ENCODE measurements at places on chromosomes 5 and 9.

DNA sequence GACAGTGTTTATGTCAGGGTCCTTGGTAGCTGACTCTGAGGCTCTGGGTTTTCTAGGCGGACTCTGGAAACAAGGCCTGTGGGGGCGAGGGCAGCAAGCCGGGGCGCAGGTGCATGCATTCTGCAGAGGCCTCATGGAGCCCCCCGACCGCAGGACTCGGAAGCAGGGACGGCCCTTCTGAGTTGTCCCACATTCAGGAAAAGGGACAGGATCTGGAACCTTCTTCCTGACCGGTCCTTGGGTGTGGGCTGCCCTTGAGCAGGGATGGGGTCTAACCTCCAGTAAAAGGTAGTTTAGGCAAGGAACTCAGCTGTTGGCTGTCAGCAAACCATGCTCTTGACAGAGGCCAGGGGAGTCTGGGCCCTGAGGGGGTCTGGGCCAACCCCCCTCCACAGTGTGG is 7.4 kb upstream of the COL5A1 start:
- DNase-seq, result no peak

- no peak for DNase-seq
Measured at GRCh38 chr9:133278161-133279114, 3.4 kb upstream of the ABO start.

DNA sequence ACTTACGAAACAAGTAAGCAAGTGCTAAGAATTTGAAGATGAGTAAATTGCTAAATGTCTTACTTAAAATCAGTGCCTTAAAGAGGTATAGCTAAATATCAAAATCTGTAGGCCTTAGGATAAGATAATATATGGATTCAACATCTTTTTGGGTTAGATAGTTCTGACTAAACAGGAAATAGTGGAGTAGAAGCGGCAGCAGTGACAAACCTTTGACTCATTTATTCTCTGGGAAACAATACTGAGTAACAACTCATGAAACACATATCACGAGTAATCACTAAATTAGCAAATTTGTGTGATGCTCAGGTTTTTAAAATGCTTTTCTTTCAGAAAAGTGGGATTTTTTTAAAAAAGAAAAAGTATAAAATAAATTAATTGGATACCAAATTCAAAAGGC is 762.1 kb upstream of the TYRP1 start:
- DNase-seq, result no peak

GRCh38 chr9:112006361-112007020 is 109.9 kb downstream of the UGCG start:
- DNase-seq, result no peak

DNA sequence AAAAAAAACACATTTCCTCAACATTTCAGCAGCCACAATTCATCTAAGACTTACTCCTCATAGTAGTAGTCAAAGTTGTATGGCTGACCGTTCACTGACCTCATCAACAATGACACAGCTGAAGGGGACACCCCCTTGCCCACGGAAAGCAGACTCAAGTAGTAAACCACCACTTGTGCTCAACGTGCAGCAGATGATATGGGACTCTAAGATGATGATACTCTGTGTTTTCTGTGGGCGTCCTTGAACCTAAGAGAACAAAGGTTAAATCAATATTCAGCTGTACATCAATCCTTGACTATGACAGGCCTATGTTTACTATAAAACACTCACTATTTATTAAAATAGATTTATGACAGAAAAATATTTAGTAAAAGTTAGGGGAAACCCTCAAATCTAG is 71.6 kb downstream of the SETX start:
- DNase-seq, result no peak

DNA sequence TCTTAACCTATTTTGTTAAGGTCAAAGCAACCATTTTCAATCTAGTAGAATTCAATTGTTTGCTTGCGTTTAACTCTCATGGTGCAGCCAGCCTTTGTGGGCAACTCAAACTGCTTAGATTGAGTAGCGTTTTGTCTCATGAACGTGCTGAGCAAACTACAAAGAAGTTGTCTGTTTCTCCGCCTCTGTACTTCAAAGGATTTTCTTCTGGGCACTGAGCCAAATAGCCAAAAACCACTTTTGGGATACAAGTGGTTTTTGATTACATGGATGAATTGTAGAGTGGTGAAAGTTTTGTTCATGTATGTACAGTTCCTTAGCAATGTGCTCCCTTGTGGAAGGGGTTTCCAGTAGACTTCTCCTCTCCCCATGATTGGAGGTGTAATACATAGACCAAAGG is 122.9 kb downstream of the CFAP90 start:
- peak; percentile 63 for DNase-seq

GRCh38 chr9:90815183-90815943 is 13.7 kb downstream of the SYK start:
- DNase-seq, result no peak

- DNase-seq, result no peak
Measured at GRCh38 chr5:3303777-3304176, 291.9 kb upstream of the IRX1 start.

DNA sequence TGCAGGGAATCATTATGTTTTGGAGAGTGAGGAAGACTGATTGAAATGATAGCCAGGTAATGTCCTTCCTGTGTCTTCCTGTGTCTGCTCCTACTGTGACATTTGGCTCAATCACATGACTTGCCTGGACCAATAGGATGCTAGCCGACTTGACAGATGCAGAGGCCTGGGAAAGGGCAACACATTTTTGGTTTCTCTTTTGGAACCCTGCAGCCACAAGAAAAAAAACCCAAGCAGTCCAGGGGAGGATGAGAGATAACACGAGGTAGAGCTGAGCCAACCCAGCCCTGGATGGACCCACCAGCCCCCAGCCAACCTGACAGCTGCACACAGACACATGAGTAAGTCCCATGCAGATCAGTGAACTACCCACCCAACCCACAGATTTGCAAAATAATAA is 256.1 kb upstream of the SMARCA2 start:
- no peak for DNase-seq

DNA sequence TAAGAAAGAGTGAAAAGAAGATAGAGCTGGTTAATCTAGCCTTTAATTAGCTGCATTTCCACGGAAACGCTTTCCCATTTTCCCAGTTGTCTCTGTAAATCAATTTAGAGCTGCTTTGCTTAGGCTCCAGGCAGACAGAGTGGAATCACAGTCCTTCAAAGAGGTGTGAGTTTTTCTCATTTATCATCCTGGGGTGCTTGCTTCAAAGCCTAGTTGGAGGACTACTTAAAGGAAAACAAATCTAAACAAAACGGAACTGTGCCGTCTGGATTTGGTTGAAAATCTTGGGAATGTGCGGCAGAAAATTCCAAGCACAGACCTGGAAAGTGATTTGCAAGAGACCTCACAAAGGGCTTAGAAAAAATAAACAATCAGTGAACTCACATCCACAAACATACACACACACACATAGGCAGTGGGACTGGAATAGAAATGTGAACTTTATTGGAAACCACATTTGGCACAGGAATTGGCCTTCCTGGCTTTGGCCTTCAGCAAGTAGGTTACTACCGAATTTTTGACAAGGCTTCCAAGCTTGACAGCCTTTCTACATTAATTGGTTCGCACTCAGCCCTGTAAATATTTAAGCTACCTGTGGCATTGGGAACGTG is 235.2 kb upstream of the SLC24A2 start:
- DNase-seq, result peak; percentile 71

- no peak for DNase-seq
Measured at GRCh38 chr9:85042981-85043647, 373.6 kb downstream of the NTRK2 start.

DNA sequence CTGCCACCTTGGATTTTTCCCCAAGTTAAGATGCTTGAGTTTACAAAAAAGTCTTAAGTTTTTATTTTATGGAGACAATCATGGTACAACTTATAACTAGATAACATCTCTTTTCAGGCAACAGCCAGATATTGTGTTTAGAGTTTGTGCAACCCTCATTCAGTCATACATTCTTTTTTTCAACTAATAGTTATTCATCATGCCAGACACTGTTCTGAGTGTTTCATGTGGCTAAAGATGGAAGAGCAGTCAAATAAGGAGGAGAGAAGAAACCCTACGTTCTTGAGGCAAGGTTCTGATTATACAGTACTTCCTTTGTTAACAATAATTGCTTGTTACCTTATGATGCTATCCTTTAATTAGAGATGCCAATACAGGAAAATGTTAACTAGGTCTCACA is 42.1 kb upstream of the ZNF462 start:
- DNase-seq, result no peak

GRCh38 chr5:43582082-43583005 is 20.6 kb upstream of the NNT start:
- peak; percentile 41 for DNase-seq

DNA sequence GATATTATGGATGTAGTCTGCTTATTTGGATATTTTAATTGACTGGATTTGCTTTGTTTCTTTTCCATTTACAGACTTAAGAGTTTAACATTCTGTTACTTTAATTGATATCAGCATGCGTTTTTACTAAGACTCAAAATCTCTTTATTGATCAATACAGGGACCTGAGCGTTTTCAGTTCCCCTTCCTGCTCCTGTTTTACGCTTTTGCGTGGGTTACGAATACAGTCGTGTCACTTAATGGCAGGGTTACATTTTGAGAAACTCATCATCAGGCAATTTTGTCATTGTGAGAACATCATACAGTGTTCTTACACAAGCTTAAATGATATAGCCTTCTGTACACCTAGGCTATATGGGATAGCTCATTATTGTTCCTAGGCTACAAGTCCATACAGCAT is 65.2 kb downstream of the PBX3 start:
- DNase-seq, result no peak

- no peak for DNase-seq
Measured at GRCh38 chr9:77215874-77216273, 38.5 kb downstream of the VPS13A start.

DNA sequence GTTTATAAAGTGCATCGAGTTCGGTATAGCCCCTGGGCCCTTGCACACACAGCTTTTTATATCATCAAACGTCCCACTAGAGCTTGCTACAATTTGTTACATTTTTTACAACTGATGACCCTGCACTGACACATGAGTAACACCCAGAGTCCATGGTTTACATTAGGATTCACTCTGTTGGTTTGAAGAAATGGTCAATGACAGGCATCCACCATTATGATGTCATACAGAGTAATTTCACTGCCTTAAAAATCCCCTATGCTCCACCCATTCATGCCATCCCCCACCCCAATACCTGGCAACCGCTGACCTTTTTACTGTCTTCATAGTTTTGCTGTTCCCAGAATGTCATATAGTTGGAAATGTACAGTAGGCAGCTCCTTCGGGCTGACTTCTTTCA is 130.2 kb downstream of the MED10 start:
- no peak for DNase-seq

DNA sequence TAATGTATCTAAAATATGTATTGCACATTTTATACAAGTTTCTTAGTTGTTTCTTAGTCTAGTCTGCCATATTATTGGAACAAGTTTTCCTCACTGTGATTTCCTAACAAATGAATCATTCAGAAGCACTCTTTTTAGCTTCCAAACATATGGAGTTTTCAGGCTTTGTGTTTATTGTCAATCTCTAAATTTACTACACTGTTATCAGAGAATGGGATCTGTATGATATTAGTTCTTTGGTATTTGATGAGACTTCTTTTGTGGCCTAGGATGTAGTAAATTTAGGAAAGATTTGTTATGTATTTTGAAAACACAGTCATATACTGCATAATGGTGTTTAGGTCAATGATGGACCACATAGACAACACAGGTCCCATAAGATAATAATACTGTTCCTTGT is 25.7 kb downstream of the SREK1IP1 start:
- DNase-seq, result no peak

GRCh38 chr5:168015506-168015905 is 275.9 kb upstream of the WWC1 start:
- no peak for DNase-seq

DNA sequence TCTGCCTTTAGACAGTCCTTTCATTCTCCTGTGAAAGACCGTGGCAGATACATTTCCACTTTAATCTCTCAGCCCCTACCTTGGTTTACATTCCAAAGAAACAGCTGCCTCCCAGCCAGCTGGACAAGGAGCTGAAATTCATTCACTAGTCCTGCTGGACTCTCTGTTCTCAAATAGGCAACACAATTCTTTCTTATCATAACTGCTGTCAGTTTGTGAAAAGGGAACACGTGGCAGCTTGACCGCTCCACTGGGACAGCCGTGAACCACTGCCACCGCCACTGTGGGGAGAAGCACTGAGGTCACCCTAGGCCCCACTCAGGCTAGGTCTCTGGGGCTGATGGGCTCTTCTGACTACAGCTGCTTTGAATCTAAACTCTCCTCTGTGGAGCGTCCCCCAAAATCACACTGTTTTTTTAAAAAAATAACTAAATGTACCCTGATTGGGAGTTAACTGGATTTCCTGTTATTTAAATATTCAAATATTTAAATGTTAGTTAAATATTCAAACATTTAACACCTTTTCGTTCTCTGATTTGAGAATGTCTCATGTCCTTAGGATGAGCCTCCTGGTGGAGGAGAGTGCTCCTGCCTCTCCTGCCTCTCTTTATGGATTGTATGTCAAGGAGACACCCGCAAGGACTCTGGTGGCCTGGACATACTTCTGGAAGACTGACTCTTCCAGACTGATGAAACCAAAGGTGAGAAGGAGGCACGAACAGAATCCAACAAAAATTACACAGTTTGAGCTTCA is 120.1 kb downstream of the BOD1 start:
- no peak for DNase-seq

DNA sequence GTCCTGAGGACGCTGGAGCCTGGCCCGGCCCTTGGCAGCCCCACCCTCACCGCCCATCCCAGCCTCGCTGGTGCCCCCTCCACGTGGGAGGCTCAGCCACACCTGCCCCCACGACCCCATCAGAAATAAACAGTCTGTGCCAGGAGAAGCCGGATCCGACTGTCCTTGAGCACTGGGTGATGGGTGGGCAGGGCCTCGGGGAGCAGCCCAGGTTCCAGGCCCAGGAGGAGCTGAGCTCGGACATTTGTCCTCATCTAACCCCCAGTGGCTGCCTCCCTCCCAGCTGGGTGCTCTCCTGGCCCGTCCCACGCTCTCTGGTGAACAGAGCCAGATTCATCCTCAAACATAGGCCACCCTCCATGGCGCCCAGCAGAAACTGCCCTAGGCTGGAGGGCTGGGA is 4.6 kb upstream of the PTGDS start:
- no peak for DNase-seq

DNA sequence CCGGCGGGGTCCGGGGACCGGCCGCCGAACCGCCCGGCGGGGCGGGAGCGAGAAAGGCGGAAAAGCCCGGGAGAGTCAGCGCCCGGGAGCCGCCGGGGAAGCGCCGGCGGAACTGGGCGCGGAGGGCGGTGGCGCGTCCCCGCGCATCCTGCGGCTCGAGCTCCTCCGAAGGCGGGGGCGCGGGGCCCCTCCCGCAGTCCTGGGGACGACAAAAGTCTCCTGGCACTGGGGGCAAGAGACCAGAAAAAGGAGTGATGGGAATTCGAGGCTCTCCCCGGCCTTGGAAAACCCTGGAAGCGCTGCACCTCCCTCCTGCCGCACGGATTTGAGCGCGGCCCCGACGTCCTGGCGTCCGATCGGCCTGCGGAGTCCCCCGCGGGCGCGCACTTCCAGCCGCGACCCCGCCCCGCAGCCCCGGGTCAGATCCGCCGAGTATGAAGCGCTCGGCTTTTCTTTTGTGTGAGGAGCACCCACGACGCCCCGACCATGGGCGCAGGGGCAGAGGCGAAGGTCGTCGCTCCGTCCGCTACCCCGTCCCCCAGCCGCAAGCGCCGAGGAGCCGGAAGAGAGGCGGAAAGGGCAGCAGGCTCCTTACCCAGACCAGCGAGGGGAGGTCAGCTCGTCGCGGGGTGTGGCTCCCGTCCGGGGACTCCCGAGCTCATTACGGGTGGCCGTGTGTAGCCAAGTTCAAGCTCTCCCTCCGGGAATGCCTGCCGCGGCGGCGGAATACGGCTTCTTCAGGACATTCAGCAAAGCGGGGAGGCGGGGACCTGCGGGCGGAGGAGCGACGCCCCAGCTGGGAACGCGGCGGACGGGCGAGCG is at the start of gene EPB41L4A:
TSS of gene EPB41L4A (minus strand) at position 114 of the 822 bp plus-strand sequence. CDS start 238 bp downstream, outside the sequence.
- no peak for DNase-seq

GRCh38 chr9:84718476-84718875 is 48.9 kb downstream of the NTRK2 start:
- DNase-seq, result no peak

Measured in NCI-H524 treated with DMSO at 0.1 percent for 48 hours (cell line).